ENCODE measurements at places on chromosomes 7 and 10.

DNA sequence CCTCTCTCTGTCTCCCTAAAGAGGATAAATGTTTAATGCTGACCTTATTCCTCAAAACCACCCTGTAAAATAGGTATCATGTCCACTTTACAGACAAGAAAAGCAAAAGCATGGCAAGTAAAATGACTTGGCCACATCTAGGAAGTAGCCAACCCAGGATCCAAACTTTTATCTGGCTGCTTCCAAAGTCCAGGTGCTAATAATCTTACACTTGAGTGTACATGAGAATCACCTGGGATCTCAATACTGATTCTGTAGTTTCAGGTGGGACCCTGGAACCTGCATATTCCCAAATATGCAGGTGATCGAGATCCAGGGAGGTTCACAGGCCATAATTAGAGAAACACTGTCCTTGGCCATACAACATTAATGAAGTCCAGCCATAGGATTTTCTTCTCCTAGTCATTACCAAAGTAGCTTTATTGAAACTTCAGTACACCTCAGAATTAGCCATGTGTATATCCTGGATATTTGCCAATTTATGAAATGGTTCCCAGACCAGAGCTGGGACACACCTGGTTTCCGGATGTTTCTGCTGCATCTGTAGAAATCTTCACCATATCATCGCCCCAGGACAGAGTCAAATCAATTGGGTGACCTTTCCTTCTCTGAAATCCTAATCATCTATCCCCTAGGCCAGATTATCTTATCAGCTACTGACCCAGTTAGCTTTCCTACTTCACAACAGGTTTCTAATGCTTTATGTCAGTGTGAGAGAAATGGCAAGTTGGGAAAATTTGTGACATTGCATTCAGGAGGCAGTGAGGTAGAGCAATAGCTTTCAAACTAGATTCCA lies 119.1 kb upstream of the KMT2E start:
- DNase-seq: no peak

DNA sequence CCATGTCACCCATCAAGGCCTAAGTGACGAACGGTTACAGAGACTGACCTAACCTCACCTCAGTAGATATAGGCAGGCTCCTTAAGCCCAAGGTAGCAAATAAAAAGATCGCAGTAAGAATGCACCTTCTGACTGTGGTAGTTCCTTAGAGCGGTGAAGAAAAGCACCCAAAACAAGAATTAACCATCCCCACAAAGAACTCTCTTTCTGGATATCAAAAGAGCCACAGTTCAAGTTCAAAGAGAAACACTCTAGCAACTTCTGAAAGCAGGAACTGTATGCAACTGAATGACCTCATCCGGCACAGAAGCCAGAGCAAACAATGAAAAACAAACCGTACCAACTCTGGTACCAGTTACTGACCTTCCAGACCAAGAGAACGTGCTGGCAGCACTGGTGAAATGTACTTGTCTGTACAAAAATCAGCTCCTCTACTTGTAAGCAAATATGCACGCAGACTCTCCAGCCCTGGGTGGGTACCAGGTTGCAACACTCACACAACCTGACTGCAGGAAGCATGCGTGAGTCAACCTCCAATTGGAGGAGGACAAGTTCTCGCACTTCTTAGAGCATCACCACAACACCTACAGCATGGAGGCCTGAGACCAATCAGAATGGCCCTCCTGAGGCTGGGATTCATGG lies 202.7 kb downstream of the FAM107B start:
- no peak for DNase-seq

- DNase-seq: no peak
Observed at GRCh38 chr7:98617051-98617959, at the start of gene NPTX2. NPTX2 (plus strand) TSS chr7:98617285; CDS start chr7:98617462, 177 bp downstream.

- DNase-seq: no peak
Observed at GRCh38 chr7:151260883-151261282, 12.4 kb upstream of the SMARCD3 start.

DNA sequence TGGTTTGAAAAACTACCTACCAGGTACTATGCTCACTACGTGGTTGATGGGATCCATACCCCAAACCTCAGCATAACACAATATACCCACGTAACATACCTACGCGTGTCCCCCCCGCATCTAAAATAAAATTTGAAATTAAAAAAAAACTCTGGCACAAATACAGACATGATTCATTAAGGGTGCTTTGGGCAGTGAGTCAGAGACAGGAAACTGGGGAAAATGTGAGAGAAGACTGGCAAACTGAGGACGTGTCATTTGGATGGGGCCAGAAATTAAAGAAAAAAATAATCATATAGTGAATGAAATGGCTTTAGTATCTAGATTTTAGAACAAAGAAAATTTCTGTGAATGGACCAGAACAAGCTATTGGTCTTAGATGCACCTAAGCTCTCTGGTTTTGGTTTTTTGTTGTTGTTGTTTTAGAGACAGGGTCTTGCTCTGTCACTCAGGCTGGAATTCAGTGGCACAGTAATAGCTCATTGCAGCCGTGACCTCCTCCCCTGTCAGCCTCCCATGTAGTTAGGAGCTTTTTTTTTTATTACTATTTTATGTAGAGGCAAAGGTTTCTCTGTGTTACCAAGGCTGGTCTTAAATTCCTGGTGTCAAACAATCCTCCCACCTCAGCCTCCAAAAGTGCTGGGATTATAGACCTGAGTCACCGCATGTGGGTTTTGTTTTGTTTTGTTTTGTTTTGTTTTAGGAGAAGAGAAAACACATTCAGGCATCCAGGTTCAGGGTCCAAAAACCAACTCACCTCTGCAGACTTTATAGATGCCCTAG lies 5.9 kb upstream of the PRSS58 start:
- no peak for DNase-seq

GRCh38 chr10:50289196-50289595 lies 37.9 kb upstream of the ASAH2 start:
- no peak for DNase-seq

GRCh38 chr10:8677642-8678041 lies 623.2 kb downstream of the GATA3 start:
- no peak for DNase-seq

DNA sequence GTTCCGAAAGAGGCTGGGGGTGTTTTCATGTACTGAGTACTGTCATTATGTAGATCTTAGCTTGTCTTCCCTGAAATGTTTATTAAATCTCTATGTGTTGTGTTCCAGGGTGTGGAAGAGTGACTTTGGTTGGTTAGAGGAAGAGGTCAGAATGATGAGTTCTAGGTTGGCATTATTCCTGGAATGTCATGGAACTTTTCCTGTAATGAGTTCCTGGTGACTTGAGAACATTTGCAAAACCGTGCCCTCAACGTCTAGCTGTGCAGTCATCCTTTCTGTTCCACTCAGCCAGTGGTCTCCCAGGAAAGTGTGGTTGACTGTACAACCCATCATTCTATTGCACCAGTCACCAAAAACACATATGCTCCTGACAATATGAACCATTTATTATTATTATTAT lies 129.6 kb downstream of the BICC1 start:
- no peak for DNase-seq

DNA sequence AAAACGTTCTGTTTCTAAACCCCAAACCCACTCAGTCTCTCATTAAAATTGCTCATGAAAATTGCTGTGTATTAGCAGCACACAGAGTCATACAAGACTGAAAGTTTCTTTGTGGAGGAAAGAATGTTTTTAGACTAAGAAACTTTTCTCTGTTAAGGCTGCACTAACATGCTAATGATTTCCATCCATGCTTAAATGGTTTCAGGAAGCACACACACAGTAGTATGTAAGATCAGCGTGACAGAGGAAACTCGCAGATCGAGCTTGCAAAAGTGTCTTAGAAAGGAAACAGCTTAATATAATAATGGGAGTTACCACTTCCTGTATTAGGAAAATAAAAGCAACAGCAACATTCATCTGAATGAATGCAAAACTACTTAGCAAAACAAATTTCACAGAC lies 112.7 kb downstream of the ICA1 start:
- DNase-seq: no peak
